ENCODE measurements at places on chromosomes 11 and 22.

- DNase-seq = no peak
These were observed at the start of gene MS4A12 for GRCh38 chr11:60492488-60493009. TSS of gene MS4A12 (plus strand) at chr11:60492778. CDS start at chr11:60497319, 4,541 bp downstream.

GRCh38 chr11:97247601-97248000 is 857.8 kb downstream of the JRKL start:
- no peak for DNase-seq

DNA sequence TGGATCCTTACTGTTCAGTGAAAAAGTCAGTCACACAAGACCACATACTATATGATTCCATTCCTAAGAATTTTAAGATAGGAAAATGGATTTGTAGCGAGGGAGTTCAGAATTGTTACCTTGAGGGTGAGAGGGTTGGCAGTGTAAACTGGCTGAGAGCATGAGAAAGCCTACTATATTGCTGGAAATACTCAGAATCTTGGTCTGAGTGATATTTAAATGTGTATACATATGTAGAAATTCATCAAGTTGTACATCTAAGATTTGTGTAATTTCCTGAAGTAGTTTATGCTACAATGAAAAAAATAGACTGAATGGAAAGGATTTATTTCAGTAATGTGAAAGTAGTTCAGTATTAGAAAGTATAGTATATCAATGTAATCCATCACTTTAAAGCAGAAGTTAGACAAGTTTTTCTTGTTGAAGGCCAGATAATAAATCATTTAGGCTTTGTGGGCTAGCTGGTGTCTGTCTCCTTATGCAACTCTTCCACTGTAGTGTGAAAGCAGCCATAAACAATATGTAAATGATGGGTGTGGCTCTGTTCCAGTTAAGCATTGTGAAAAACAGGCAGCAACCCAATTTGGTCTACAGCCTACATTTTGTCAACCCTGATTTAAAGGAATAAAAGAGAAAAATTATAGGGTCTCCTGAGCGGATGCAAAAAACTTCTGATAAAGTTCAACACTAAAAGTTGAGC is 127.2 kb upstream of the THY1 start:
- no peak for DNase-seq

GRCh38 chr22:22144858-22145257 is 99.7 kb upstream of the VPREB1 start:
- no peak for DNase-seq

DNA sequence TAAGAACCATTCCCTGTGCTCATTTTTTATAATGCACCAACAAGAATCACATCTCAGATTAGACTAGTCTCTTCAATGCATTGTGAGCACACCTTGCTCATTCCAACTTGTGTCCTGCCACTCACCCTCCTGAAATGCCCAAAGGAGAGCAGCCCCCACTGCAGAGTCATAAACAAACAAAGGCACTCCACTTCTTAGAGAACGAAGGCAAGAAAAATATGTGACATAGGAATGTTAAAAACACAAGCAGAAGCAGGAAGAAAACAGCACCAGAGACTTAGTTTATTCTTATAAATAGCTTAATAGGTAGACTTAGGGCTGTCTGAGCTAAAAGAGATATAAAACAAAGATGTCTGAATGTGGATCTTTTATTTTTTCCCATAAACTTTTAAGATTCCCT is 57.2 kb downstream of the GUCY1A2 start:
- DNase-seq = no peak

GRCh38 chr11:108368134-108368533 is 99.2 kb downstream of the C11orf65 start:
- DNase-seq = no peak

DNA sequence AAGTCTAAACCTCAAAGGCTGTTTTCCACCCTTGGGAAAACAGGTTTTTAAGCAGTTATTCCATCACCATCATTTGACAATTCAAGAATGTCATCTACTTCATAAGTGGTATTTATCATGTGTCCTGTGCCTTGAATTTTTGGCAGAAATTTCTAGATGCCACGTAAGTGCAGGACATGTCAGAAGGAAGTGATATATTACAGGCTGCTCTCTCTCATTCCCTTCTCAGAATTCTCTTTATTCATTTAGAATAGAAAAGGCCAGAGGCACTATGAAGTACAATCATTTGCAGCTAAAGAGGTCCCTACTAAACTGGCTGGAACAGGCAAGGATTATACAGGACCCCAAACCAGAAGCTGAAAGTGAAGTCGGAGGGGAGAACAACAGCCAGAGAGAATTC is 11.9 kb downstream of the RBFOX2 start:
- DNase-seq = no peak

GRCh38 chr22:49151256-49152126 is 676.2 kb downstream of the BRD1 start:
- no peak for DNase-seq

- no peak for DNase-seq
These were observed 13.2 kb downstream of the KCNJ4 start for GRCh38 chr22:38441620-38442287.

GRCh38 chr22:28798810-28799605 is 1.4 kb downstream of the XBP1 start:
- no peak for DNase-seq

DNA sequence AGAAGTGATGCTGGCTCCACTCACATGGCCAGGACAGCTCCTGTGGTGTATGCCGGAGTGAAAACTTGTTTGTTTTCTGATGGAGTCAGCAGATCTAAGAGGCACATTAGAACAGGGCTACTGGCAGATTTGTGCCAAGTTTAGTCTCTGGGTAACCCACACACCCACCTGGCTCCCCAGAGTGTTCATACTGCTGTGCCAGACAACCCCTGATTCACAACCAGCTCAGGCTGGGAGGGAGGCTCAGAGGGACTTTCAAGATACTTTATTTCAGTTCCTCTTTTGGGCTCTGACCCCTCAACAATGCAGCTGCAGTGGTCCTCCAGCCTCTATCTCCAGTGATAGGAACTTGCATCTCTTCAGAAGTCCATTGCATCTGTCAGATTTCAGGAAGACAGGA is 8.5 kb downstream of the NTM start:
- no peak for DNase-seq

- DNase-seq = no peak
These were observed 79.5 kb upstream of the SPON1 start for GRCh38 chr11:13883042-13883441.

DNA sequence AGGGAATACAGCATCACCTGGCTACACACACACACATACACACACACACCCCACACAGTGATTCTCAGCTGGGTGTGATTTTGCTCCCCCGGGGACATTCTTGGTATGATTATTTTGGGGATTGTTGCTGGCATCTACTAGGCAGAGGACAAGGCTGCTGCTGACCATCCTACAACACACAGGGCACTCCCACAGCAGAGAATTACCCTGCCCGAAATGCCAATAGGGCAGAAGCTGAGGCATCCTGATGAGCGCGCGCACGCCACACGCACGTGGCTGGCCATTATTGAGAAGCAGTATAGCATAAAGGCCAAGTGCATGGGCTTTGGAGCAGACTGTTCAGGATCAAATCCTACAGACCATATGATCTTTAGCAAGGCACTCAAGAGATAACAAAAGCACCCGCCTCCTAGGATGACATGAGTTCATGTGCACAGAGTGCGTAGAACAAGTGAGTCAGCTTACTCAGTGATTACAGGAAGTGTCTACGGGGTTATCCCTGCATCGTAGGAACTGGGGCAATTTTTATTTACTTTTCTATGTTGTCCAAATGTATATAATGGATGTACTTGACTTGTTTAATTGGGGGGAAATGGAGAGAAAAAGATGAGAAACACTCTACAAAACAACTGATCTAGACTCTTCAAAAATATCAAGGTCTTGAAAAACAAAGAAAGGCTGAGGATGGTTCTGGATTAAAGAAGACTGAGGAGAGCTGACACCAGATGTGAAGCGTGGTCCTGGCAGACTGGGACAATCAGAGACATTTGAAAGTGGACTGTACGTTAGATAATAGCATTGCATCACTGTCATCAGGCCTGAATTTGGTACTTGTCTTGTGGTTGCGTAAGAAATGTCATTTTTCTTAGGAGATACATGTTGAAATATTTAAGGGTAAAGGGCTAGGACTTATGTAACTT is 7.2 kb upstream of the EHD1 start:
- no peak for DNase-seq

GRCh38 chr11:133388260-133388659 is 144.0 kb downstream of the OPCML start:
- DNase-seq = no peak

GRCh38 chr11:63660972-63661371 is 10.2 kb downstream of the ATL3 start:
- DNase-seq = no peak

DNA sequence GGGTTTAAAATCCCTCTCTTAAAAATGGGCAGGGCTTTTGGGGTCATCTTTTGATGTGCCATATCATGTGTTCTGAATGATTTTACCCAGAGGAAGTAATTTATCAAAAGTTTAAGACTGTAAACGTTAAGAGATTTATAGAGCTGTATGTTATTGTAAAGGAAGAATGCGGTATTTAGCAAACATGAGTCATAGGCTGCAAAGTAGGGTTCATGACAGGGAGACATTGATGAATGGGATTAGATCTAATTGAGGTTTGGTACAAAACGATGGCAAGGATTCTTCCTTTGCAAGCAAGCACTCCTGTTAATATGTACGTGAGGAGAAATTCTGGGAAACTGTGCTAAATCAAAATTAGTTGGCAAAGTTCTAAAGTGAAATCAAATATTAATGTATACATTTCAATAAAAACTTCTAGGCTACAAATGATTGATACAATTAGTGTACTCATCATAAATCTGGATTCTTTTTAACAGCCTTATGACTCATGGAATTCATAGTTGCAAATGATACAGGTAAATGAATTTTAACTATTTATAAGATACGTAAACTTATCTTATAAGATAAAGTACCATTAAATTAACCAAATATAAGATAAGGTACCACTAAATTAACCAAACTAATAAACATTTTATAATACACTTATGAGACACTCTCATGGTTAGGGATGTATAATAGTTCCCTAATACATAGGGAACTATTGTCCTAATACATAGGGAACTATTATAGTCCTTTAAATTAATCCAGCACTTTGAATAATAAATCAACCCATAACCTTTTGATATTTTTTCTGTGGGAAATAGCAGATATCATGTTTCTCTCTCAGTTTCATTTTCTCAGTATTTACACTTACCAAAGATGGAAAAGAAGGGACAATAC is 58.4 kb downstream of the KIF18A start:
- no peak for DNase-seq

DNA sequence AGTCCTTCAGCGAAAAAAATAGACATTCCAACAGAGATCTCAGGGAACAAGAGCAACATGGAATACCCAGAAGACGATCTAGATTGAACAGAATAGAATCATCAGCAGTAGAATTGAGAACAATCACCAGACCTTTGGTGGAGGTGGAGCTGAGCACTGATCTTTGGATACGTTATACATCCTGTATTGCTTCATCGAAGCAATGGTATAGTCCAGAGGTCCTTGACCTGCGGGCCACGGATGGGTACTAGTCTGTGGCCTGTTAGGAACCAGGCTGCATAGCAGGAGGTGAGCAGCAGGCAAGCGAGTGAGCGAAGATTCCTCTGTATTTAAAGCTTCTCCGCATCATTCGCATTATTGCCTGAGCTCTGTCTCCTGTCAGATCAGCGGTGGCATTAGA is 17.6 kb downstream of the LRRC55 start:
- no peak for DNase-seq

DNA sequence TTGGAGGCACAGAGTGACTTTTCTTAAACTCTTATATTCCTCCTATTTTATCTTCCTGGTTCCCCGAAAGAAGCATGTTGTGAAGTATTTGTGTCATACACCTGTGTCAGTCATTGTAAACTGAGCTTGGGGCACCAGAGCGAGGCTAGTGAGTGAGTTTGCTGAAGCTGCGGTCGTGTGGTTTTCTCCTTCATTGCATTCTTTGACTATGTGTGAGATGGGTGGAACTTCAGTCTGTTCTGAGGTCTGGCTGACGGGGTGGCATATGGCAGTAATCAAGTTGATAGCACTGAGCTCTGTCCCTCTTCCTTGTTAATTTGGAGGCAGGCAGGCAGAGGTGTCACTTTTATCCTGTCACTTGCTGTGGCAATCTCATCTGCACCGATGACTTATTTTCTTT is 4.2 kb downstream of the VPS26B start:
- no peak for DNase-seq

DNA sequence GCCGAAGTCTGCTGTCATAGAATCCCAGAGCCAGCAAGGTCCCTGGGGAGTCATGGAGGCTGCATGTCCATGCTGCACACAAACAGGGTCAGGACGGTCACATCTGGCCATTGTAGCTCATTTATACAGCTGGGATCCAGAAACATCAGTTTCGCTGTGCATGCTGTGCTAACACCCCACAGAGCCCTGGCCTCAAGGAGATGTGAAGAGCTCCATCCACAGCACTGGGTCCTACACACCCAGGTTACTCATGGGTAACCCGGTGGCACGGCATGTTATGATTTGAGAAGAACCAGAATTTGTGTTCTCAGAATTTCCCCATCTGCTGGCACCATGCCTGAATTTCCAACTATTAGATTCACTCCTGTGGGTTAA is 146.3 kb upstream of the ARHGAP20 start:
- DNase-seq = no peak
